ENCODE measurements at places on chromosomes 16 and 17.

- no peak for DNase-seq
Measured at GRCh38 chr17:2338315-2338657, 985 bp downstream of the SGSM2 start.

DNA sequence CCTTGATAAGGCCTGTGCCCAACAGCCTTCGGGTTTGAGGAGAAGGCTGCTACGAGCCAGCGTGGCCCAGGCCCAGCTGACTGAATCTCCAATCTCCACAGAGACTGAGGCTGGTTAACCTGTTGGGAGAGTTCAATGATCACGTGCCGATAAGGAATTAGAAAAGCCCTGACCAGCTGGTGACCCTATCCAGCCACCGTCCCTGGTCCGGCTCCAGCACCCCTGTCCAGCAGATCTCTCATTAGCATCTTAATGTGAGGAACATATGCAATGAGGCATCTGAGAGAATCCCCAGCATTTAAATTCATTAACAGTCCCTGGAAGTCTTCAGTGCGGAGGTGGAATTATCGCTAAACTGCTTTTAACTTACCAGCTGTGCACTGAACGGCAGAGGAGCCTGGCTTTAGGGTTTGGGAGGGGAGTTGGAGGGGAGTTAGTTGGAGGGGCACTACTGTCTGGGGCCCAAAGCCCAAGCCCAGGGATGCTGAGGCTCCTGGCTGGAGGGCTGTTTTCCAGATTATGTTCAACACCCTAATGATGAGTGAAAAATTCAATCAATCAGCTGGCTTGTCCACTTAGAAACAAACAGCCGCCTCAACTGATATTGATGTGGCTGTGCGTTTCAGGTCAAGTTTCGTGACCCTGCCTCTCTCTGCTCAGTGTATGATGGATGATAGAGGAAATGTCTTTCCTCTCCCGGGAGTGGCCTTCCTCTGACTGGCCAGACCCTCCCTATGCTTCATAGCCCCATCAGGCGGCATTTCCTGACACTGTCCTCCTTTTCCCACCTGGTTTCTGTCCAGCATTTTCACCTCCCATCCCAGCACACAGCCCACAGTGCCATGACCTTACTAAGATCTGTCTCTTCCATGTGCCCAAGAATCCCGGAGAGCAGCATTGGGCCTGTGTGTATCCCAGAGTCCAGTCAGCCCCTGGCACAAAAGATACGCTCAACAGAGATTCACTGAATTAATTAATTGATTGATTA is 184.5 kb downstream of the CCT6B start:
- DNase-seq, result no peak

DNA sequence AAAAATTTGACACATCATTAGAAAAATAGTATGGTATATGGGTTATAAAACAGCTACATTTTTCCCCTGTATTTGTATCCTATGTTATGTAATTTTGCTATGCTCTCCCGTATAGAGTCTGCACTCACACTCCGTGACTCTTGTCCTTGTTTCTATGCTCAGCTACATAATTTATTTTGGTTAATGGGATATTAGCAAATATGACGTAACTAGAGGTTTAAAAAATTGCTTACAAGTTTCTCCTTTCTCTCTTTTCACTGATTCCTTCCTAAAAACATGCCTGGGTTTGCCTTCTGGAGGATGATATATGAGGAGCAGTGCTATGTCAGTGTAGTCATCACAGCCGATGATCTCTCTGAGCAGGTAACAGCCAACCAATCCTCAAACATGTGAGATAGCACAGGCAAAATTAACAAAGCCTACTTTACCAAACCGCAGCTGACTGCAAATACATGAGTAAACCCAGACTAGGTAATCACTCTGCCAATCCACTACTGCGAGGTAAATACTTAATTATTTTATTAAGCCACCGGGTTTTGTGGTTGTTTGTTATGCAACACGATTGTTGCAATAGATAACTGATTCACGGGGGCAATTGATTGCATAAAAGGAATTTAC is 126.9 kb downstream of the KIF2B start:
- DNase-seq, result no peak

- no peak for DNase-seq
Measured at GRCh38 chr17:81666092-81666341, 388 bp downstream of the OXLD1 start.

DNA sequence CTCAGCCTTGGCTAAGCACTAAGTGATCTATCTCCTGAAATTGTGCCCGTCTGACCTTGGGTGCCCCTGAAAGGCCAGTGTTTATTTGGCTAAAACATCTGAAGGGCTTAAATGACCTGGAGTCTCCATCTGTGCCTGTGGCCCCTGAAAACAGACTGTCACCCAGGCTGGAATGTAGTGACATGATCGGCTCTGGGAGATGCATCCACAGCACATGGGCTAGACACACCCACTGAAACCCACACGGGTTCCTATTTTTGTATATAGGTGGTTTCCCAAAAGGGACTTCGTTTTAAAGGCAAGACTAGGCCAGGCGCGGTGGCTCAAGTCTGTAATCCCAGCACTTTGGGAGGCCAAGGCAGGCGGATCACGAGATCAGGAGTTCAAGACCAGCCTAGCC is 13.5 kb downstream of the CEP295NL start:
- DNase-seq, result peak; percentile 47

DNA sequence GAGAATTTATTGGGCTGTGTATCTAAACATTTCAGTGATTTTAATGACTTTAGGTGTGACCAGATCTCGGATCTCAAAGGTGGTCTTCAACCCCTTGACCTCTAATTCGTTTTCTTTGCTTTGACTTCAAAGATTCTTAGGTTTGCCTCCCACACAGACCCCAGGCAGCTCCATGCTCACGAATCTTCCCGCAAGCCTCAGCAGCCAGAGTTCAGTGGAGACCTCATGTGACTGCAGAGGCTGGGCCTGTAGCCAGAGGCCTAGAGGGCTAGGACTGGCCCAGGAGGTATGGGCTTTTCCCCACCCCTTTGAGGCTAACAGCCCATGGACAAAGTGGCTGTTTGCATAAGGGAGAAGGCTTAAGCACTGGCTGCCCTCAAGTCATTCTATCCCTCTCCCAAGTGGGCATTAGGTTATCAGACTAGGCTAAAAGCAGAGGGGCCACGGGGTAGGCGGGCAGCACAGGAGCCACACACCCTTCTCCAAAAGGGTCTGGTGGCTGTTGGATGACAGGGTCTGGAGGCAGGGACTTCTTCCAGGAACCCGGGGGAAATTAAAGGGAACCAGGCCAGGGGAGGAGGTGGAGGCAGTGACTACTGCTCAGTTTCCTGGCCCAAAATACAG is 3.0 kb downstream of the HIRIP3 start:
- DNase-seq, result no peak

DNA sequence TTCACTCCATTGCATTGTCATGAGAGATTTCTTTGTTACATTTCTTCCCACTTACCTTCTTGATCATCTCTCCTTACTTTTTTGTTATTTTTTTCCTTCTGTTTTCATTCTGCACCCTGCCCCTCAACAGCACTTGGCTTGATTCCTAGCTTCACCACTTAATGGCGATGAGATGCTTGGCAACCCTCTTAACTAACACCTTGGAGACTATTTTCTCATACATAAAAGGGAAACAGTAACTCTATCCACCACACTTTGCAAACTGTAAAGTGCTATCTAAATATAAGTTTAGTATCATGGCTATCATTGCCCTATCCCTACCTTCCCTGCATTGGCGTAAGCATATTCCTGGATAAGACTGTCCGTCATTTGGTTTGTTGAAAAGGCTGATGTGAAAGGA is 177.3 kb downstream of the SHISA6 start:
- no peak for DNase-seq

GRCh38 chr17:5823219-5823618 is 238.9 kb upstream of the NLRP1 start:
- no peak for DNase-seq

DNA sequence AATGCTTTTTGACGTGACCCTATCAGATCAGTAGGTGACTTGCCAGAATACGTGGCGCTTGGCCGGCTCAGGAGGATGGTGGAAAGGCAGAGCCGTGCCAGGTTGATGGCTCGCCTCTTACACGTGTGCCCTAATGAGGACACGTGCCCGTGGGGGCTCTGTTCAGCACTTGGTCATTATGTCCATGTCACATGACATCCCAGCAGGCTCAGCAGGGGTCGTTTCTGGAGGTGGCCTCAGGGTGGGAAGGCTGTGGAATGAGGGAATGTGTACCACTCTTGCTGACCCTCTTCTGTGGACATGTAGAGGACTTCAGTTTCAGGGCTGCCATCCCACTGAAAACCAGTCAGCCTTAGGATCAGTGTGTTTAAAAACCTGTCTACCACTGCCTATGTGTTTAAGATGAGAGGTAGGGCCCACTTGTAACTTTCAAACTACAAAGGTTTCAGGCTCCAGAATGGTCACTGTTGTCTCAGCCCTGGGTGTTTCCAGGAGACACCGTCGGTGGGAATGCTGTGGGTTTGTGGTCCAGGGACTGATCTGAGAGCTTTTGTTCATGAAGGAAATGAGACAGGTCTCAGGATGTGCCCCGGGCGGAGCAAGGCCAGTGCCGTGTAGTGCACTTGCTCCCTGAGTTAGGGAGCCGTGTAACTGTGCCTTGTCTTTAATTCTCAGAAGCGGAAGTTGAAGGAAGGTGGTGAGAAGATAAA is 12.1 kb downstream of the UBN1 start:
- DNase-seq, result no peak

- DNase-seq, result no peak
Measured at GRCh38 chr16:21943571-21943970, 9.6 kb upstream of the UQCRC2 start.

DNA sequence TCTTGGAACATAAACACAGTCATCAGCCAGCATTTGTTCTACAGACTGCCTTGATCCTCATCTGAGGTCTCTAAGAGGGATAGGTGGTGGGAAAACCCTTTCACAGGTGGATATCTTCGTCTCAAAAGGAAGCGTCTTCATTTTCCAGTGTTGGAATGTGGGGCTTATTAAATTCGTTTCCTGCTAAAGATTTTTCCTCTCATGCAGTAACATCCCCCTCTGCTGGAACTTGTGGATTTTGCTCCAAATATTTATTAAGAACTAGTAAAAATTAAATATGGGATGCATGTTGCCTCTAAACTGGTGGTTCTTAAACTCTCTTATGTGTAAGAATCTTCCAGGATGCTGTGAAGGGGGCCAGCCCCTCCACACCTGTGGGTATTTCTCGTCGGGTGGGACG is 20.1 kb upstream of the MLYCD start:
- DNase-seq, result no peak

DNA sequence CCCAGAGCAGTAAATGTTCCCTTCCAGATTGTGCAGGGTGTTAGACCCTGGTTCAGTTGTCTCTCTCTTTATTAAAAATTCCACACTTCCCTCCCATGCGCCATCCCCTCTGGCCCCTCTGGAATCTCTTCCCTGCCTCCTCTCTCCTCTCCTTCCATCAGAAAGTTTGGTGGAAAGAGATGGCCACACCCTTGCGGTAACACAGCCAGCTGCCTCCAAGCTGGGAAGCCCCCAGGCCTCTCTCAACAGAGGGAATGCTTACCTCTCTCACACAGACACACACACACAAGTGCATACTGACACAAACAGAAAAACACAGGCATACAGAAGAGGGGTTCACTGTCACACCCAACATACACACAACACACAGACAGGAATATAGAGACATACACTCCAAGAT is 220.5 kb downstream of the C16orf78 start:
- no peak for DNase-seq

- no peak for DNase-seq
Measured at GRCh38 chr17:66778531-66779236, 56.2 kb upstream of the CACNG5 start.

GRCh38 chr17:37261286-37261685 is 114.5 kb upstream of the C17orf78 start:
- no peak for DNase-seq

DNA sequence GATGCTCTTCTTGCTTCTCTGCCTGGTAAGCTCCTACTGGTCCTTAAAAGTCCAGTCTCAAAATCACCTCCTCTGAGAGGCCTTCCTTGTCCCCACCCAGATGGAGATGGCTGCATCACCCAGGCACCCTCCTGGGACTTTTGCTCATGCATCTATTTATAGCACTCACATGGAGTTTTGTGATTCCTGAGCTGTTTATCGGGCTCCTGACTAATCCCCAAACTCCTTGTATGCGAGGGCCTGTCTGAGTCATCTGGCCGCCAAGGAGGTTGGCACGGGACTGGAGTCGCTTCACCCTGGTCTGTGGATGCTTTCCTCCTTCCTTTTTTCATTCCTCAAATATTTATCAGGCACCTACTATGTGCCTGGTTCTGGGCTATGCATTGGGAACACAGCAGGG is 2.3 kb upstream of the MAP2K3 start:
- DNase-seq, result no peak

Measured in GM18507 (cell line).